ENCODE measurements at places on chromosomes 1 and 21.

- DNase-seq: no peak
Measured at GRCh38 chr1:185539277-185539943, 194.8 kb upstream of the HMCN1 start.

- no peak for DNase-seq
Measured at GRCh38 chr1:182453631-182454030, 3.7 kb downstream of the RGSL1 start.

DNA sequence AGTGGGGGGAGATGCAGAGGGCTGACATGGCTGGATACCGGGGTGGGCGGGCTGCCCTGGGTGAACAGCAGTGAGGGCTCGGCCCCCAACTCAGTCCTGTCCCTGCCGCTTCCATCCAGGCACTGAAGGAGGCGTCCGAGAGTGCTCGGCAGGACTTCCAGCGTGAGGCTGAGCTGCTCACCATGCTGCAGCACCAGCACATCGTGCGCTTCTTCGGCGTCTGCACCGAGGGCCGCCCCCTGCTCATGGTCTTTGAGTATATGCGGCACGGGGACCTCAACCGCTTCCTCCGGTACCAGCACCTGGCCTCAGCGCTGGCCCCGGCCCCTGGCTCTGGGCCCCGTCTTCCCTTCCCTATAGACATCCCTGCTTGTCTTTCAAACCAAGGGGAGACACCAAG lies 15.6 kb downstream of the NTRK1 start:
- no peak for DNase-seq

GRCh38 chr1:111909030-111909429 lies 80.4 kb downstream of the KCND3 start:
- no peak for DNase-seq

GRCh38 chr1:7290971-7291970 lies 479.8 kb upstream of the VAMP3 start:
- DNase-seq: no peak

DNA sequence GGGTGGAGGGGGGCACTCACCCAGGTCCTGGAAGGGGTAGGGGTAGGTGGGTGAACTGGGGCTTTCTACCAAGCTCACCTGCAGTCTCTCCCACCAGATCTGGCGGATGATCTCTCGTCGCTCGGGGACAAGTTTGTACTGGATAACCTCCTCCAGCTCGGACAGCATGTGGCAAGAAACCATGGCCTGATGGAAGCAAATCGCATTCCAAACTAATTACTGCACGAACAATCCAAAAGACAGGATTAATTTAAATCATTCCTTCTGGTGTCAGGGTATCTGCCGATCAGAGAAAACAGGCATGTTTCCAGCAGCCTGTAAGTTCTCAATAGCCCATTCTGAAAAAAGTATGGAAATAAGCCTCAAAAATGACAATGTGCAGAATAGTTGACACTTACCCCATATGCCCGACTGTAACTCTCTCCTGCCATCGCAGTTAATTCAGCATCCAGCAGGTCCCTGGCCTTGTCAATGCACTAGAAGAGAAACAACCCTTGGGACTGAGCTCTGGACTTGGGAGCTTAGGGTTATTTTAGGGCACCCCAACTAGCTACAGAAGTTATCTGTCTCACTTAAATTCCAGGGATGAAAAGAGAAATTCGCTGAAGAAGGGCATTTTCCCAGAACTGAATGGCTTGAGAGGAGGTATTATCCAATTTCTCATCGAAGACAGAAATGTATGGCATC lies 44.4 kb upstream of the ANGPTL7 start:
- no peak for DNase-seq

- DNase-seq: no peak
Measured at GRCh38 chr1:233530665-233531386, 83.1 kb upstream of the KCNK1 start.

DNA sequence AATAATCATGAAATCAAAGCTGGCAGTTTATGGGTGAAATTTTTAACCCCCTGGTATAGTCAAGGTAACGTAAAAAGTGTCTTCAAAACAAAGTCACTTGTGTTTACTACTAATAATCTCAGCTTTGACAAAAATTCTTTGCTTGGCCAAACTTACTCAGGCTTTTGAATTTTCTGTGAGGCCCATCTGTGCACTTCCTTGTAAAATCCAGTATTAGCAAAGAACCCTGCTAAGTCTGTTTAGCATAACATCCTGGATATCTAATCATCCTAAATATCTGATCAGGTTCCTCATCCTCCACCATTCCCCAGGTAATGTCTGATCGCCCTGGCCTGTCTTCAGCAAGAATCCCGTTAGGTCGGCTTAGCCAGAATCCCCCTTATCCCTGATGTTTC lies 3.0 kb downstream of the LYST start:
- no peak for DNase-seq

GRCh38 chr1:30036229-30036547 lies 687.2 kb downstream of the MATN1 start:
- DNase-seq: no peak

DNA sequence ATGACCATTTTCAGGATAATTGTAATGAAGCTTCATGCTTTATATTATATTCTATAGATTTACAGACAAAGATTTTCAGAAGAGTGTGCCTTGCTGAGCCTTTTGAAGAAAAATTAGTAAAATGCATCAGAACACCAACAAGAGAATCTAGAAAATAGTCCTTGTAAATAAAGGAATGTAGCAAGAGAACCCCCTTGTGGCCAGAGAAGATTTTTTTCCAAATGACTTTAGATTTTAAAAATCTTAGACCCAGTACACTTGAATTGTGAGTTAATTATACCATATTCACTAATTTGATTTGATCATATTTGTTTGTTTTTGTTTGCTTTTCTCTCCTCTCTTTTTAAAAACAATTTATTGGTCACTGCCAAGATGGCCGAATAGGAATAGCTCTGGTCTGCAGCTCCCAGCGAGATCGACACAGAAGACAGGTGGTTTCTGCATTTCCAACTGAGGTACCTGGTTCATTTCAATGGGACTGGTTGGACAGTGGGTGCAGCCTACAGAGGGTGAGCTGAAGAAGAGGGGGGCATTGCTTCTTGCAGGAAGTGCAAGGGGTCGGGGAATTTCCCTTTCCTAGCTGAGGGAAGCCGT lies 12.8 kb upstream of the IFI44L start:
- DNase-seq: no peak

GRCh38 chr1:56877973-56878372 lies 23.4 kb downstream of the C8A start:
- no peak for DNase-seq

GRCh38 chr1:96842215-96842614 lies 120.6 kb downstream of the PTBP2 start:
- no peak for DNase-seq

DNA sequence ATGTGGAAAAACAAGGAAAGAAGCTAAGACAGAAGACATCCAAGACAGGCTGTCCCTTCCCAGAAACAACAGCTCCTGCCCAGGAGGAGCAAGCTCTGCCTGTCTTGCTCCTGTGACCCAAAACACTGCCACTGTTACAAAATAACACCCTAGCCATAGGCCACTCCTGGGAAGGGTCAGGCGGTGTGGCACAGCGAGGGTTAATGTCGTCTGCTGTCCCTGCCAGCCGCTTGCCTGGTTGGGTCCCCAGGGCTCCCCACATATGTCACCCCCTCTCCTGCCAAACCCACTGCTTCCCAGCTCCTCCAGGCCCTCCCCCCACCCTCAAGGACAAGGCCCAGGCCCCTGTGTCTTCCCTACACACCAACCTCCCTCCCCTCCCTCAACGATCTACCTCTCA lies 3.9 kb upstream of the NHLH1 start:
- DNase-seq: no peak

GRCh38 chr1:154975409-154976059 lies 1.1 kb downstream of the CKS1B start:
- no peak for DNase-seq

DNA sequence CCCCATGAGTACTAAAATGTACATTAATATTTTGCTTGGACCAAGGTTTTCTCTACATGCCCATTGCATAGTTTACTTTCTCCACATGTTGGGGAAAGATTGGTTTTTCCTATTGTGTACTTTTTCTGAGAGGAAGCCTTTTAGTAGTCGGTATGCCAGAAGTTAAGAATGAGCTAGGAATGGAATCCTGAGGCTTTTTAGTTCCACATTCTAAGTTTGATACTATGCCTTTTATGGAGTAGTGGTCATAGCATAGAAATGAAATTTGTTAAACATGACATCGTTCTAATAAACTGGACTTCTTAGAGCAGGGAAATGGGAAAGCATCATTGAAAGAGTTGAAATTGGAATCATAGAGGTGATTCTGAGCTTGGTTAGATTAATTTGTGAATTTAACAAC lies 64.3 kb downstream of the BCL9 start:
- DNase-seq: peak; percentile 35

- no peak for DNase-seq
Measured at GRCh38 chr21:42471716-42472330, 24.2 kb downstream of the RSPH1 start.

- no peak for DNase-seq
Measured at GRCh38 chr1:1974834-1975233, 28.8 kb downstream of the CFAP74 start.

GRCh38 chr1:10733474-10734366 lies 62.7 kb downstream of the CASZ1 start:
- no peak for DNase-seq

DNA sequence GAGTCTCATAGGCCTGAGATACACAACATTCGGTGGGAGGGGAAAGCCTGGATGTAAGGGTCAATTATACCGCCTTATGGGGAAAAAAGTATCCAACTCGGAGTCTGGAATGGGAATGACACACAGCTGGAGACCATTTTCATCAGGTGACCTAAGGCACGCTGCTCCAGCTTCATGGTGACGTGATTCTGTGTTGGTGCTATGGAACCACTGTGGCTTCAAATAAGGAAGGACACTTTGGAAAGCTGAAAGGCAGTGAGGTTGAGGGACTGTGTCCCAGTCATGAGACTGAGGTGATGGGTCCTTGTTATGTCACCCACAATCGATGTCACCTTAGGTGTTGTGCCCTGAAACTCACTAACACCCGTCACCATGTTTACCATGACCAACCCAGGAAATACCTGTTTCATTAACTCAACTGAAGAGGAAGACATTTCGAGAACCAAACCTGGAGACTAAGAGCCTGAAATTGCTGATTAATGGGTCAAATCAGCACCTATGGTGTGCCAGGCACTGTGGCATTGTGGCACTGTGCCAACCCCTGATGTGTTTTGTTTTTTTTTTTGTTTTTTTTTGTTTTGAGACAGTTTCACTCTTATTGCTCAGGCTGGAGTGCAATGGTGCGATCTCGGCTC lies 54.5 kb downstream of the IRF2BP2 start:
- no peak for DNase-seq

GRCh38 chr1:179754041-179754624 lies 11.0 kb downstream of the FAM163A start:
- peak; percentile 7 for DNase-seq

- no peak for DNase-seq
Measured at GRCh38 chr1:212477680-212478466, 45.2 kb downstream of the NENF start.

DNA sequence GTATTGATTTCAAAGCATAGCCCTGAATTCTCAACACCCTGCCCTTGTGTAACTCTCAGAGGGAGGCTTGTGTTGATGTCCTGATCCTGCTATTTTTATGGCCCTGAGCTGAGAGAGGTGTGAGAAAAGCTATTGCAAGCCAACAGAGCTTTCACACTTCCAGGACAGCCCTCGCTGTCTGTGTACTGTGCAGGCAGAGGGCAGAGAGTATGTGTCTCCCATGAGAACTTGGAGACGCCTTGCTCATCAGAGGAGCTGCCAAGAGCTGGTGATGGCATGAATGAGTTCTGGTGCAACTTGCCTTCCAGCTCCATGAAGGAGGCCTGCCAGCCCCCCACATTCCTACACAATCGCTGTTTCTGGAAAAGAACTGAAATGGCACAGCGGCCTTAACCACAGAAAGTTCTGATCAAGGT lies 144.1 kb upstream of the AJAP1 start:
- DNase-seq: no peak

- no peak for DNase-seq
Measured at GRCh38 chr1:247119600-247120407, 15.6 kb upstream of the ZNF669 start.

- no peak for DNase-seq
Measured at GRCh38 chr1:241507189-241507863, 12.2 kb downstream of the FH start.

DNA sequence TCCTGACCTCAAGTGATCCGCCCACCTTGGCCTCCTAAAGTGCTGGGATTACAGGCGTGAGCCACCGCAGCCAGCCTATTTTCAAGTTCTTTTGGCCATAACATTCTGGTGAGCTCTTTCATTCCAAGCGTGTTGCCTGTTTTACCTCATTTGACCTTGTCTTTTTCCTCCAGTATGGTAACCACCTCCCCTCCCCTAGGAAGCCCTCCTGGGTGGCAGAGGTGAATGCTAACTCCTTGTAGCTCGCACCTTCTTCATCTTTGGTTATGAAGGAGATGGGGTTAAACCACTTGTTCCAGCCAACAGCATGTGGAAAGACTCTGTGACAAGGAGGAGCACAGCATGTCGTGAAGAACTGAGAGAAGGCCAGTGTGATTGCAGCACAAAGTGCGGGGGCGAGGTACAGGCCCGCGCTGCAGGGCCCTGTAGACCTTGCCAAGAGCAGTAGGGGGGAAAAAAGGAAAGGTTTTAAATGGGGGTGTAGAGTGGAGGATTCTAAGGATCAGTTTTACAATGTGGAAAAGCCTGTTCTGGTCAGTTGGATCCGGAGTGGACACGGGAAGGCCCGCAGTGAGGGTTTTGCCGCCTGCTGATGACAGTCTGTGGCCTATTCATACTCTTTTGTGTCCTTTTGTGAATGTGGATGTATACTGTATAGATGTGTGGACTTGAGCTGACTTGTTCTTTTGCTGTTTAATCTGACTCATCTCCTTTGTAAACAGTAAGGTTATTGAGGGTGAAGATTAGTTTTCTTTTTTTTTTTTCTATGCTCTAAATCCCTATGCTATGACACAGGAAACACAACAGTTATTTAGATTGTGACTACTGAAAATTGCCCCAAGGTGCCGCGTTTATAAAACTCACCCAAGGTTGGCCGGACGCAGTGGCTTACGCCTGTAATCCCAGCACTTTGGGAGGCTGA lies 7.5 kb upstream of the ZNF436 start:
- DNase-seq: peak; percentile 79

DNA sequence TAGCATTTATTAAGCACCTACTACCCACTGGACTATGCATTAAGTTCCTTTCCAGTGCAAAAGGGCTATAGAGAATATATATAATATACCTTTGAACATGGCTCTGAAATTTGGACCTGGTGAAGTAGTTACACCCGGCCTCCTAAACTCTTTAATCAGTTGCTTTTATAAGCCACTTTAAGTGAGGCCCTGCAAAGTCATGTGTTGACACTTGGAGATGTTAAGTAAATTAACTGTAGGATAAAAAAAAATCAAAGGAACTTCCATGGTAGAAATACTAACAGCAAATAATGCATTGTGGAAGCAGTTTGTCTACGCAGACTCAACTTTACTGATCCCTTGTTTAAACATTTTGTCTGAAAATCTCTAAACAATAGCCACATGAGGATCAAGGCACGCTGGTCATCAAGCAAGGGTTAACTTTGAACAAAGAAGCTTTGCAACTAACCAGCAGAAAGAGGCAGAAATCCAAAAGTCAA lies 283.9 kb downstream of the VAV3 start:
- DNase-seq: no peak

- DNase-seq: peak; percentile 14
Measured at GRCh38 chr1:200558866-200559459, 61.6 kb downstream of the KIF14 start.
